Suppressor macrophage treated with lipopolysaccharide for 1 hour (primary cell): ENCODE measurements at places on chromosomes 2 and 18.

- no peak for DNase-seq
These were observed 344.8 kb downstream of the RPRM start for GRCh38 chr2:153133716-153134115.

- DNase-seq: no peak
These were observed 21.2 kb downstream of the RTN4 start for GRCh38 chr2:55029098-55029497.

DNA sequence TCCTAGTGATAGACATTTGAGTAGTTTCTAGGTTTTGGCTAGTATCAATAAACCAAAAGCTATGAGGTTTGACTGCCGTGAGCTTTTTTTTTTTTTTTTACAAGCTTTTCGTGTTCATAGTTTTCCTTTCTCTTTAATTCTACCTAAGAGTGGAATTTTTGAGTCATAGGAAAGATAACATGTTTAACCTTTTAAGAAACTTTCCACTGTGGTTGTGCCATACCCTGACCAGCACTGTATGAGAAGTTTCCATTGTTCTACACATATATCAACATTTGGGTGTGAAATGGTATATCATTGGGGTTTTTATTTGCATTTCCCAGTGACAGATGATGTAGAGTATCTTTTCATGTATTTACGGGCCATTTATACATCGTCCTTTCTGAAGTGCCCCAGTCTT lies 31.7 kb downstream of the UBE2F start:
- DNase-seq: peak; percentile 29

- no peak for DNase-seq
These were observed 17.4 kb upstream of the STON1 start for GRCh38 chr2:48512571-48512970.

- DNase-seq: no peak
These were observed 104.7 kb downstream of the HNRNPLL start for GRCh38 chr2:38498045-38498481.

GRCh38 chr2:74317701-74318100 lies 25.5 kb downstream of the SLC4A5 start:
- no peak for DNase-seq

DNA sequence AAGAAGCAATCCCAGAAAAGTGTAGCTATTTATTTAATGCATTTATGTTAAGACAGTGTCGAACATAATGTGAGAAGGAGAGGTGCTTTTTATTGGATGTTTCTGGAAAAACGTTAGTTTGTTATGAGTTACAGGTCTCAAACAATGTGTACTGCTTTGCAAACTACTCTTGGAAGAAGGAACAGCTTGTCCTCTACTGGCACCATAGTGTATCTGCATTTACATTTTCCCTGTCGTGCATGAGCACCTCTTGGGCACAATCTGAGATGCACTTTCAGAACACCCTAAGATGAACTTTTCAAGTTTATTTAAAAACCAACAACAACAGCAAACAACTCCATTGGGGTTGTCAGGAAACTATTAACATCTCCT lies 22.8 kb downstream of the CCNYL1 start:
- DNase-seq: peak; percentile 51

DNA sequence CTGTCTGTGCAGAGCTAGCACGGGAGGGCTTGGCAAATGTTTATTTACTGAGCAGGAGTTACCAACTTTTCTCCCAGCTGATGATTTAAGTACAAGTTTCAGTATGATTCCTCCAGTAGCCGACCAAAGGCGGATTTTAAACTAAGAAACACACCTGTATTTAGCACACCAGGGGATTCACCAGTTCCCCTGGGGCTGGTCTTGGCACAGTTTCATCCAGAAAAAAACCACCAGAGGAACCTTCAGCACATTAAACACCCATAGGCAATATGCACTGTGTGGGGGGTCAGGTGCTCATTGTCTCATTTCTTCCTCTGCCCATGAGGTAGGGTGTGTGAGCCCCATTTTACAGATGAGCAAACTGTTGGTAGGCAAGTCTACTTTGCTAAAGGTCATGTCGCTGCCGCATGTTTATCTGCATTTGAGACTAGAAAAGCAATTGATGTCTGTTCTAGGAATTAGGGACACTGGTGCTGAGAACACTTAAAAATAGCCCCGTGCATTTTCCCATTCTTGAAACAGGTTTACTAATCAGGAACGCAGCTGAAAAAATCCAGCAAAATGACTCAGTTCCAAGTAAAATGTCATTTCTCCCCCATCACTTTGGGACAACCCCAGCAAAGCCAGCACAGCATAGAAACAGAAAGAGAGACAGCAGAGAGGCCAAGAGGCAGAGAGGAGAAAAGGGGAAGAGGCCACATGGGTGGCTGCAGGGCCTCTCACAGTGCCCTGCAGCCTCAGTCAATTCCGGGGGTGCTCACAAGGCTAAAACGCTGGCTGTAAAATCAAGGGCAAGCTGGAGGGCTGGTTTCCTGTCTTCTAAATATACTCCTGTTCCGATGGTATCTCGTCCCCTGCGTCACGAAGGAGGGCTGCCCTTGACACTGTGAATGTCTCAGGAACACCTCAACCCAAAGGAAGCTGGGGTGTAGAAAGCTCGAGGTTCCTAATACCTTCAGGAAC lies 166.8 kb upstream of the ID2 start:
- DNase-seq: peak; percentile 96

DNA sequence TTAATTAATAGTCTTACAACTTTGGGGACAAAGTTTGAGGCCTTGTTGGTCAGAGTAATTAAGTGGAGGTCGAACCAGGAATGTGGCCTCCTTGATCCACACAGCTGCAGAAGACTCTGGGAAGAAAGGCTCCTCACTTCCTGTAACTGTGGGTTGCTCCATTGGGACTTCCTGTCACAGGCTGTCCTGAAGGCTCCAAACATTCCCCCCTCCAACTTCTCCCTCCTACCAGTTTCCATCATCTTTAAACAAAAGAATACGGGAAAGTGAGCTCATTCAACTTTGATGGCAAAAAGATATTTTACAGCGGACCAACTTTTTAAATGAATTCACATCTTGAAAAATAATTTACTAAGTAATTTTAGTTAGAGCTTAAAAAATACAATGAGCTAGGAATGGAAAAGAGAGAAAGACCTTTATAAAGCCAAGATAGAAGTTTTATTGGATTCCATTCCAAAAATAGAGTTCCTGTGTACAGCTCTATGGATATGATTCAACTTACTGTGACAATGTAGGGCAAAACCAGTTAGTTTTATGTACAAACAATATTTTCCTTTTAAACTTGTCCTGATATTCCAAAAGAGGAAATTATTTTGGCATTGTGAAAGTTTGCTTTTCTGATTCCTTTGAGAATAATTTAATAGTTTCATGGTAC lies 212.0 kb upstream of the NABP1 start:
- DNase-seq: no peak

DNA sequence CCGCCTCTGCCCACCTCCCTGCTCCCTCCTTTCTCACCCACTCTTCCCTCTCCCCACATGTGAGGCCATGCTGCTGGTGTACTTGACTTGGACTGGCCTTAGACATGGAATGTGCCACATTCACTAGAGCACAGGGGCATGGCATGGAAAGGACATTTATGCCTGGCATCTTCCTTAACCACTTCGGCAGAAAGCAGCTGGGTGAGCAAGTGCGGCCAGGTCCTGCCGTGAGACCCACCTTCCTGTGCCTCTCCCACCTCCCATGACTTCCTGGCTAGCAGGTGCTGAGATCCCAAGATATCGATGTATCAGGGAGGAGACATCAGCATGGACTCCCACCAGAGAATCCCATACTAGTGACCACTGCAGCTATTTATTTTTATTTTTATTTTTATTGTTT lies 13.0 kb downstream of the GPR55 start:
- no peak for DNase-seq

GRCh38 chr2:27170581-27171337 lies 22.0 kb downstream of the TCF23 start:
- peak; percentile 9 for DNase-seq

GRCh38 chr2:181859123-181859522 lies 32.4 kb upstream of the ITPRID2 start:
- no peak for DNase-seq

DNA sequence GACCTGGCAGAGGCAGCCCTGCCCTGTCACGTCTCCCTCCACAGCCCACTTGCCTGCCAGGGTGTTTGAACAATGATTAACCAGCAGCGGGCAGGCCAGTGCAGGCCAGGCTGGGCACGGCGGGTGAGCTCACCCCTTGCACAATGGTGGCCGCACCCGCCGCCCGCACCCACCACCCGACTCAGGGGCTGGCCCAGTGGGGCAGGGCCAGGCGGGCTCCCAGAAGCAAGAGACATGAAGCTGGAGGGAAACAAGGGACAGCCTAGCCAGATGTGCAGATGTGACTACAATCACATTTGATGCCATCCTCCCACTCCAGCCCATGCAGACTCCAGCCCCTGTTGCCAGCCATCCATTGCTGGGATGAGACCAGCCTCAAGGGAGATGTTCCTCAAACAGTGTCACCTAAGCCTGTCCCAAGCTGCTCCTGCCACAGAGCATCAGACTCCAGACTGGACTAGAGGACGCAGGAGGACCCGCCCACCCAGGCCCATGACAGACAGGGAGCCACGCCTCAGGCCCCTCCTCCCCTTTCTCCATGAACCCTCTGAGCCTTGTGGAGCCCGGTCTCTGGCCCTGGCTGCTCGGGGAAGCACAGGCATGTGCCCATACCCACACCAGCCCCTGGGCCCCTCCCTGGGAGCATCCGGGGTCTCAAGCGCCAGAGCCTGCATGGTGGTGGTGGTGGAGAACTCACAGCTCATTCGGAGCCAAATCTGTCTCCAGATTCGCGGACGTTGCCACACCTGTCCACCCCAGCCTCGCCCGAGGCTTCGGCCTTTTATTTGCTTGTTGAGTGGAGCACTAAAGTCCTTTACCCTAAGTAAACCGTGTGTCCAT lies 45.0 kb downstream of the SDC1 start:
- no peak for DNase-seq

GRCh38 chr2:232286001-232286868 lies 92.3 kb upstream of the ALPP start:
- no peak for DNase-seq

- no peak for DNase-seq
These were observed 32.9 kb downstream of the ACTR3 start for GRCh38 chr2:113922784-113923183.

DNA sequence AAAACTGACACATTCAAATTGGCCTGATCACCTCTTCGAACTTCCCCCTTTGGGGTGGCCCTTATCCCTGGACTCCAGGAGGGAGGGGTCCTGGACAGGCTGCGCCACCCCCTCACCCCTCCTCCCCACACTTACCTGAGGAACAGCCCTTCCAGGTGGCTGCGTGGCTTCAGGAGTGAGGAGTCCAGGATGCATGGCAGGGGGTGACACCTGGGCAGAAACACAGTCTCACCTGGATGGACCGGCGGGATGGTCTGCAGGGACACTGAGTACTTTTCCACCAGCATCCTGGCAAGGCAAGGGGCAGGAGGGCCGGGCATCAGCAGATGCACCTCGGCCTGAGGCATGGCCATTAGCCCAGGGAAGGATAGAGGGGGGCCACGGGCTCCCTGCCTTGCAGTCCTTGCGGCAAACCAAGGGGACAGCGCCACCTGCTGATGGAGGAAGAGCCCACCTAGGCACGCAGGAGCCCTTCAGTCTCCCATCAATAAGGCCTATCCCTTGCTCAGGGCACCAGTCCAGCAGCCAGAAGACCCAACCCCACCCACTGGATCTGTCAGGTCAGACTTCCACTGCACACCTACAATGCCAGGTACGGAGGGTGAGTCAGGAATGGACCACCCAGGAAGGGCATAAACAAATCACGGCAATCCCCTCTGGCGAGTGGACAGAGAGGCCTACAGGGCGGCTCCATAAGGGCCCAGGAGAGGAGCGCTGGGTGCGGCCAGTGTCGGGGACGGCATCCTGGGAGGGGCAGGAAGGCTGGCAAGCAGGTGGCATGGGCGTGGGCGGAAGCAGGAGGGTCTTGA lies 26.0 kb downstream of the FAM178B start:
- peak; percentile 85 for DNase-seq

DNA sequence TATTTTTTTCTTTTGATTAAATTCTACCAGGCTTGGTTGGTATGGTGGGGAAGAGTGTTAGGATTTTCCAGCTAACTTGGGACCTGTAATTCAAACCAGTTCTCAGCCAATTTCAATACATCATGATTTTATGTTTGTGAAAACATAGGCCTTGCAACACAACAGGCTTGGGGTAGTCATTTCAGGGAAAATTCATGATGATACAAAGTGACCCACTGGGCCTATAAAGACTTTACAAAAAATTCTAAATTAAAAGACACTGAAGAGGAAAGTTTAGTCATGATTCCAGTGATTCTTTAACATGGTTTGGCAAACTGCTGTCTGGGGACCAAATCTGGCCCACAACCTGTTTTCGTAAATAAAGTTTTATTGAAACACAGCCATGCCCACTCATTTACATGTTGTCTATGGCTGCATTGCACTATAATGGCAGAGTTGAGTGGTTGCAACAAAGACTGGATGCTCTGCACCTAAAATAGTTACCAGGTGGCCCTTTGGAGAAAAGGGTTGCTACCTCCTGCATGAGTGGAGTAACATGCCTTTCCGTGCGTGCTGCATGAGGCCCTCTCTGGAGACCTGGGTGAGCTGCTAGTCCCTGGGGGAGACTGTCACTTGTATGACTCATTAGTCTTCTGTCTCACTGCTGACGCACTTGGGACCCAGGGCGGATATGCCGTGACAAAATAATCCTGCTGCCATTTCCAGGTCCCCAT lies 73.6 kb downstream of the NPAS2 start:
- DNase-seq: peak; percentile 27

GRCh38 chr18:34929336-34929780 lies 111.9 kb upstream of the MAPRE2 start:
- no peak for DNase-seq

GRCh38 chr2:20953146-20953824 lies 90.6 kb downstream of the APOB start:
- no peak for DNase-seq

DNA sequence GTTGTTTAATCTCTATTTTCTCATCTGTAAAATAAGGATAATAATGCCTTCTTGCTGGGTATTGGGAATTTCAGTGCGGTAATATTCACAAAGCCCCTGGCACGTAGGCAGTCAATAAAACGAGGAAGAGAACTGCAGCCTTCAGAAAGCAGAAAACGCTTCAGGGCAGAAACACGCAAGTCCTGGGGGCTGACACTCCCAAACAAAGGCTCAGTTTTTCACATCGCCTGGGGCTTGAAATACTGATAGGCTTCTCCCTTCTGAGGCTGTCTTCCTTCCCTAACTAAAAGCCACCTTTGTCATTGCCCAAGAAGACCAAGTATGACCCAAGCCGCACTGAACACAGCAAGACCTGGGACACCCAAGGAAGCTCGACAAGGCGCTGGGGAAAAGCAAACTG lies 32.4 kb downstream of the TMEM177 start:
- DNase-seq: no peak

DNA sequence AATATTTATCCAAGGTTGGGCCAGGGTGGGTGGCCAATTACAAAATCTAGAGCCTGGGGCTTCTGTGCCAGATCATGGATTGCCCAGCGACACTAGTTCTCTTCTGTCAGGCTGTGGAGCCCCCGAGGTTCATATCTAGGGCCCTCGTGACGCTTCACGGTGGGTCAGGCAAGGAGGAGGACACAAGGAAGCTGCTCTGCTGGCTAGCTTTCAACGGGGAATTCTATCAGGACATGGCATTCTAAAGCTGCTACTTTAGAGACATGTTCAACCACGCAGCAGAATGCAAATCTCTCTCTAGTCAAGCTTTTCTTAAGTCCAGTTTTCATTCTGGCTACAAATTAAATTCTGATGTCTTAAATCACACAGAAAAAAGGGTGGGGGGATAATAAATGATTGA lies 180.2 kb downstream of the THADA start:
- DNase-seq: no peak

- peak; percentile 33 for DNase-seq
These were observed 796 bp downstream of the MYO1B start for GRCh38 chr2:191245869-191246531.
